ENCODE measurements at places on chromosomes 12 and 14. TPM values are rescaled to one million over a fixed set of nuclear protein-coding genes. Genes with fewer than 3 reads are reported as not detected.
A peak's percentile ranks its signal among the peaks of the same experiment; 100 is the strongest.

The CCDC177 gene
- total RNA-seq: not detected

The LGMN gene
- total RNA-seq: 87.0 TPM

The ATXN2 gene
- total RNA-seq: 57.1 TPM

The NOS1 gene
- total RNA-seq: 0.71 TPM

The SLC38A2 gene
- total RNA-seq: 87.3 TPM

The SLCO1C1 gene
- total RNA-seq: 3.4 TPM

The KLHL33 gene
- total RNA-seq: 0.33 TPM

The TSPAN11 gene
- total RNA-seq: 4.9 TPM

The NANOG gene
- not detected for total RNA-seq

The TUNAR gene
- not detected for total RNA-seq

- DNase-seq: no peak
Measured at GRCh38 chr12:89977405-89978085, 268.9 kb upstream of the ATP2B1 start.

GRCh38 chr14:67718265-67718664 is 16.6 kb downstream of the RDH12 start:
- no peak for DNase-seq

DNA sequence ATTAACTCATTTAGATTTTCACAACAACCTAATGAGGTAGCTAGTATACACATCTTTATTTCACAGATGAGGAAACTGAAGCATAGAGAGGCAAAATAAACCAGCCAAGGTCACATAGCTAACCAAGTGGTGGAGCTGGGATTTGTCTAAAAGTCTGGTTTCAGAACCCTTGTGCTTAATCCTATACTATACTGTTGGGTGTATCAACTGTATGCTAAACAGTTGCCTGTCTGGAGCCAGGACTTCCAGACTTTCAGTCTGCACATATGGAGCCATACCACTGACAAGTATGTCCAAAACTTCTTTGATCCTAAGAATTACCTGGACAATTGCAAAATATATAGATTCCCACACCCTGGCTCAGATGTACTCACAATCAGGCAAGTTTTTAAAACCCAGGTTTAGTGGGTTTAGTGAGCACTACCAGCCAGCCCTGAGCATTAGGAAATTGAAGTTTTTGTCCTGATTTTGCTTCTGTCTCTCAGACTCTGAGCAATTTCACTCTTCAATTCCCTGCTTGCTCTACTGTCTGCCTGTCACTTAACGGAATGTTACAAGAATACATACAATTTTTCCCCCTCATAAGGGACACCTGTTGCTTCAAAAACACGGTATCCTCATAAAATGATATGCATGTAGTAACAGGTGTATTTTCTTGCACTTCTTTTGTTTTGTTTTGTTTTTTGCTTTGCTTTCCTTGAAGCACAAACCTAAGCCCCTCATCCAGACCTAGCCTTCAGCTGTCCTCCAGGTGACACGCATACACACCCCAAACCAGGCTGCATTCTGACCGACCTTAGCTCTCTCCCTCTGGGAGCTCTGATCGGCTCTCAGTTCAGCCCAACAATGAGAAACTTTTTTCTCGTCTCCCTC is 9.6 kb upstream of the SALL2 start:
- no peak for DNase-seq

- DNase-seq: no peak
Measured at GRCh38 chr14:33081259-33081658, 142.6 kb downstream of the NPAS3 start.

GRCh38 chr12:127559349-127560040 is 707.5 kb upstream of the TMEM132C start:
- peak; percentile 55 for DNase-seq

GRCh38 chr14:51020024-51020710 is 74.7 kb downstream of the TRIM9 start:
- no peak for DNase-seq

- DNase-seq: no peak
Measured at GRCh38 chr12:12024911-12025682, 45.6 kb upstream of the BCL2L14 start.

DNA sequence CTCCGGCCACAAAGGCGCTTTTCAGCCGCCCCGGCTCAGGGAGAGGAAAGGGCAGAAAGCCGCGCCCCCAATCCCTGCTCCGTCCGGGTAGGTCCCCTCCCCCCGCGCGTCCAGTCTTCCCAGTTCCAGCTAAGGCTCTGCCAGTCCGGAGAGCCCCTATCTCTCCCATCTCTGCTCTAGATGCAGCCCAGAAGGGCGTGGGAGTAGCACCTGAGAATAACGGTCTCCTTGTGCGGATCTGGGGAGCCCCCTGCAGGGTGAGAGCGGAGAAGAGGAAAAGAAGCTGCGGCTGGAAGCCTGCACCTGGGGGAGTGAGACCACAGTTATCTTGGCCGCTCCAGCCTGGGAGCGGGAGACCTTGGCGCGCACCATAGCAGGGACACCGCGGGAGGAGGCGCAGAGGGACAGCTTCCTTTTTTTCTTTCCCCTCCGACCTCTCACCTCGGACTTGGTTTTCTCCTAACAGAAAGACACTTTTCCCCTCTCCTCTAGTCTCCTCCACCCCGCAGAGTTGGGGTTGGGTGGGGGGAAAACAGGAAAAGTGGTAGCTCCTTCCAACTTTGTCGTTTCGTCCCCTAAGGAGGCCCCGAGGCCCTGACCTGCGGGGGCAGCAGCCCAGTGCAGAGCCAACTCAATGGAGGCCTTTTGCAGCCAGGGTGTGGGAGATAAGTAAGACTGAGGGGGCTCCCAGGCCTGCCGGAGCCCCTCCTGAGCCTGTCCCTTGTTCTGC is 2.4 kb downstream of the DHH start:
- DNase-seq: peak; percentile 79

DNA sequence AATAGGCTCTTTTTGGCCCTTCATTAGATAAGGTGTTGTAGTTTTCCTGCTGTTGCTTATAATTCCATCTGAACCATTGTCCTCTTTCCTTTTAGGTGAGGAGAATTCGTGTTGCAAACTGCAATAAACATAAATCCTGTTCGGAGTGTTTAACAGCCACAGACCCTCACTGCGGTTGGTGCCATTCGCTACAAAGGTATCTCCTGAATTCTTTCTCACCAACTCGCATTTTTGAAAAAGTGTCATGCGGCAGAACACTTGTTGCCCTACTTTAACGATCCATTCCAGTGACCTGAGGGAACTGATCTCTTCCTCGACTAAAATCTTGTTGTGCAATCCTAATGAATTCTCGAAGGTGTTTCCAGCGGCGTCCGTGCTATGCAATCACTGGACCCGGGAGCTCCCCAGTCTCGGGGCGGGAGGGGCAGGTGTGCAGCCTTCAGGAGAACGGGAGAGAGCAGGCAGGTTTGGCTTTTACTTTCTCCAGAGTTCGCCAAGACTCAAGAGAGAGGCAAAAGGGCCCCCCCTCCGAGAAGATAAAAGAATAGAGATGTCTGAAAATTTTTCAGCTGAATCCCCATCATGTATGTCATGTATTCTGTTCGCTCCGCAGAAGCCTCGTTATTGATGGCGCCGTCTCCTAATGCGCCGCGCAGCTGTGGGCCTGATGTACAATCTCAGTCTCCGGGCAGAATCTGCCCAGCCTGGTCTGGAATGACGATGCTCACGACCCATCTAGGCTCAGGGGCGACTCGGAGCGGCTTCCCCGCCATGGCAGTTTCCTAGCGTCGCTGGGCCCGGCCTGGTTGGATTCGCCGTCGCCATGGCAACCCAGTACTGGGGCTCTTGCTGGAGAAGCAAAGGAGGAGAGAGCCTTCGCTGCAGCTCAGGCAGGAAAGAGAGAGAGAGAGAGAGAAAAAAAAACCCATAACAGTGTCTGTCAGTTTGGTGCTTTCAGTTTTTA is 38.2 kb downstream of the PLXNC1 start:
- DNase-seq: peak; percentile 83

- DNase-seq: no peak
Measured at GRCh38 chr12:23555825-23556207, 393.7 kb downstream of the SOX5 start.

DNA sequence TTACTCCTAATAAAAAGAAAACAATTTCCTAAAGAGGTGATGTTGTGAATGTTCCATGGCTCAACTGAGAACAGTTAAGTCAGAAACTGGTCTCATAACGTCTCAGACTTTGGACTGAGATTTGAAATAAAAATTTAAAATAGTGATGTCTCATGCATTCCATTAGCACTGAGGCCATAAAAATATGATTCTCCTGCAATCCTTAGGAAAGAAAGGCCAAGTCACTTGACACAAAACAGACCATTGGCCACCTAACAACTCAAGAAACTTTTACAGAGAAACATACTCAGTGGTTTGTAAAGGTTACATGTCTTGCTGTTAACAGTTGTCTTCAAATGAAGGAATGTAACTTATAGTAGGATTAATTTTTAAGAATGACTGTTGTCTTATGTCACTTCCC is 58.1 kb downstream of the STAB2 start:
- no peak for DNase-seq

- DNase-seq: no peak
Measured at GRCh38 chr14:77319422-77319821, 1.3 kb downstream of the POMT2 start.

DNA sequence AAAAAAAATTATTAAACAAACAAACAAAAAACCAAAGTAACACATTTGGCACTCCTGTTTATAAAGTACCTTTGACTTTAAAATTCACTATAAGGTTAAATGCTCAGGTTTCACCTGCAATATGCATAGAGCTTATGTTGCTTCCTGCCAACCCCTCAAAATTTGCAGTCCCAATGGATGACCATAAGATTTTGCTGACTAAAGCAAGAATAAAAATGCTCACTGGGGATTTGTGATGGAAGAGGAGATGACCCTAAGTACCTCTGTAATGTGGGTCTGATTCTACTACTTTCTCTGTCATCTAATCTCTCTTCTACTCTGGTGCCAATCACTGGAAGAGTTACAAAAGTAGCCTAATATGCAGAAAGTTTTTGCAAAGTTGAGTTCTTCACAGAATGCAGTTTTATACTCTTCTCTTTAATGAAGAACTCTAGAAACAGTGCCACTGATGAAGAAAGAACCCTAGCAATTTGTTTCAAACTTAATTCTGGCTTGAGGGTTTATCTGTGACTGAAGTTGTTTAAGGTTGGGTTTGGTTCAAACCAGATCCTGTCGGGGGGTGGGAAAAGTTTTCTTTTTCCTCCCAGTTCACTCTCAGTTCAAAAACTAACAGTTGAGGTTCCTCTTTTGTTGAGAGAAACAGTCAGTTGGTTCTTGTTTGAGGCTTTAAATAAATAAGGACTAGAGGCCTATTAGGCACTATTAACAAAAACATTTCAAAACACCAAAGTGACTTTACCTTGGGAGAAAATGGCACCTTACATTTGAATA is 10.9 kb downstream of the WASHC3 start:
- no peak for DNase-seq

- DNase-seq: no peak
Measured at GRCh38 chr12:17301544-17301943, 695.6 kb upstream of the LMO3 start.

GRCh38 chr14:72027061-72027460 is 94.8 kb downstream of the RGS6 start:
- DNase-seq: no peak

- DNase-seq: no peak
Measured at GRCh38 chr12:40375076-40375475, 150.3 kb downstream of the LRRK2 start.

GRCh38 chr12:91926848-91927247 is 218.8 kb downstream of the BTG1 start:
- no peak for DNase-seq

GRCh38 chr14:54942913-54943312 is 40.3 kb upstream of the GCH1 start:
- no peak for DNase-seq

DNA sequence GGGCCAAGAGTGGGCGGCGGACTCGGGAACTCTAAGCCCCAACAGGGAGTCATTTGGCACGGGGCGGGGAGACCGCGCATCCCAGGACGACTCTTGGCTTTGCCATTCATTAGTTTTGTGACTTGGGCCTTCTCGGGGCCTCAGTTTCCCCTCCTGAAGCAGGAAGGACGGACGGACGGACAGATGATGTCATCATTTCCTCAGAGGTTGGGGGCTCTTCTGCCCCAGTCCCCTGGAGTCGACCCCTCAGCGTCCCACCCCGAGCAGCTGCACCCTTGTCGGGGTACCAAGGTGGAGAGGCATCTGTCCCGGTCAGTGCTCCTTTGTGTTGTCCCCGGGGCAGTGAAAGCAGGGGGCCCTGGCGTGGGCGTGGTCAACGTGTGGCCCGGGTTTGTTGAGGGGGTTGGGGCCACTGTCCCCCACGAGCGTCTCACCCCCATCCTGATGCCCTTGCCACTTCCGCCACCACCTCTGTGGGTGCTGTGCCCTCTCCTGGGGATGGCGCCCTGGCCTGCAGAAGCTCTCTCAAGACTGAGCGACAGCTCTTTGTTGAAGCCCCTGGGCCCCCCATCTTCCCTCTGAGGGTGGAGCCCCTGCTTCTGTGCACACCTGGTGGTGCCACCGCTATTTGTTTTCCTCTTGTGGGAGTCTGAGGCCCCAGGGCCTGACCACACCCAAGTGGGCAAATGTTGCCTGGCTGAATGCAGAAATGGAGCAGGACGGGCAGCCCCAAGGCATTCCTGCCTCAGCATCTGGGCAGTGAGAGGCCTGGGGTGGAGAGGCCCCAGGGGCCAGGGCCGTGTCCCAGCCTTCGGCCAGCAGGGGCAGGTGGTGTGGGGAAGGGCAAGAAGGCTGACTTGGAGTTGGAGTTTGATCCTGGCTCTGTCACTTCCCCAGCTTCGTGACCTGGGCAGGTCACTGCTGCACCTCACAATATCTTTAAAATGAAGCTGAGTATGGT is 896 bp downstream of the HHIPL1 start:
- no peak for DNase-seq

DNA sequence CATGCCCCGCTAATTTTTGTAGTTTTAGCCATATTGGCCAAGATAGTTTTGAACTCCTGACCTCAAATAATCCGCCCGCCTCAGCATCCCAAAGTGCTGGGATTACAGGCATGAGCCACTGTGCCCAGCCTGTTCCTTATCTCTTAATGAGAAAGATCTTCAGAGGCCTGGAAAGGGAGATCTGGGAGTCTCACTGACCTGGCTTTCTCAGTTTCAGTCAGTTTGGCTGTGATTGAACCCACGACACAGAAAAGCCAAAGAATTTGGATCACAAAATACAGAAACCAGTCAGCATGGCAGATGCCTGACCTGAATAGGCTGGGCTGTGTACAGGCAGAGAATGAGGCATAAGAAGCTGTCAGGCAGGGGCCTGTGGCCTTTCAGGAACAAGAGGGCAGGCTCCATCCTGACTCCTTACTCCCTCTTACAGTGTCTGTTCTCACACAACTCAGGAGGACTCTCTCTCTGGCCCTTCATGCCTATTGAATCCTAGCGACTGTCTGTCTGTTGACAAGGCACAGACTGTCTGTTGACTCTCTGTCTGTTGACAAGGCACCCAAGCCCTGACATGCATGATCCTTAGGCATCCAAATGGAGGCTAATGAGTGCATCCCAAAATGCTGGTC is 366.5 kb upstream of the CCDC196 start:
- DNase-seq: no peak

- DNase-seq: no peak
Measured at GRCh38 chr14:23006188-23006534, 3.8 kb downstream of the C14orf93 start.

GRCh38 chr12:54418441-54419087 is 502 bp downstream of the ITGA5 start:
- peak; percentile 57 for DNase-seq

Measured in right cardiac atrium (tissue), 5 donors.